ENCODE measurements at places on chromosomes 2 and 18.
A peak's percentile ranks its signal among the peaks of the same experiment; 100 is the strongest.

GRCh38 chr2:109230941-109231420 lies 102.0 kb downstream of the SH3RF3 start:
- peak; percentile 39 for DNase-seq

- peak; percentile 44 for DNase-seq
Measured at GRCh38 chr2:233386382-233387041, 32.2 kb downstream of the DGKD start.

DNA sequence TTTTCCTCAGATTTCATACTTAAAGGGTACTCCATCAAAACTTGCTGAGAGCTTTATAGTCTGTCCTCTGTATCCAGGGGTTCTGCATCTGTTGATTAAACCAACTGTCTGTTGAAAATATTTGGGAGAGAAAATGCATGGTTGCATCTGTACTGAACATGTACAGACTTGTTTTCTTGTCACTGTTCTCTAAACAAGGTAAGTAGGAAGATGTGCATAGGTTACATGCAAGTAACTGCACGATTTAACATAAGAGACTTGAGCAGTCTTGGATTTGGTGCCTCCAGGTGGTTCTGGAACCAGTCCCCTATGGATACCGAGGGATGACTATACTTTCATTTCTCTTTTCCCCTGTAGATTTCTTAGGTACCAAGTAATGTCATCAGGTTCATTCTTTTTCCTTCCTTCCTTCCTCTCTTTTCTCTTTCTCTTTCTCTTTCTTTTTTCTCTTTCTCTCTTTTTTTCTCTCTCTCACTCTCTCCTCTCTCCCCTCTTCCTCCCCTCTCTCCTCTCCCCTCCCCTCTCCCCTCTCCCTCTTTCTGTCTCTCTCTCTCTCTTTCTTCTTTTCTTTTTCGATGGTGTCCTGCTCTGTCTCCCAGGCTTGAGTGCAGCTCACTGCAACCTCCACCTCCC lies 23.2 kb downstream of the ADNP2 start:
- no peak for DNase-seq

DNA sequence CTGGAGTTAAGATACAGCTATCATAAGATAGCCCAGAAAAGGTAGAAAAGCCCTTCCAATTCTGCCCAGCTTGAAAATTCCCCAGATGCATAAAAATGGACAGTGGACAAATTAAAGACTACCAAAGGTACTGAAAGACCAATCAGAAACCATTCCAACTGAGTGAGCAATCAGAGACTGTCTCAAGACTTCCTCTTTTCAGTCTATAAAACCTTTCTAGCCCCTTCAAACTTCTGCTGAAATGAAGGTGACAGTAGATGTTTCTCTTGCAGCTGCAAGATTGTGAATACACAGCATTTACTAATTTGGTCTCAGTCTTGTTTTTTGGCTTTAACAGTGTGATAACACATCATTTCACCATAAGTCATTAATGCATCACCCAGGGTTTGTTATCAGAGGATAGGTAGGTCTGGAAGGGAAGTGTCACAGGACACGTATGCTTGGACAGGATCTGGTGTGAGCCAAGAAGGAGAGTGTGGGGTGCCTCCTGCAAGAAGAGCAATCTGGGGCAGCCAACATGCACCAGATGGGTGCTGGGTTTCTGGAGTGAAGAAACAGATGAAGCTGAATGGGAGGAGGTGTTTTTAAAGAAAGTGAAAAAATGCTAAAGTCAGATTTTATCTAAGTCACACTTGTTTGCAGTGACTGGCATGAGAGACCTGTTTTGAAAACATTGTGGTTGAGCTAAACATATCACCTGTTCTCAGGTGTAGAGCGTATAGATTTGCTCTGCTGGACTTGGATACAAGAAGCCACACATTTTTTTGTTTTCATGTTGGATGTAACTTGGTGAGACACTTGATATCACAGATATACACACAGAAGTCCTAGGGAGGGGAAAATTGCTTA lies 75.3 kb upstream of the DDX18 start:
- no peak for DNase-seq

DNA sequence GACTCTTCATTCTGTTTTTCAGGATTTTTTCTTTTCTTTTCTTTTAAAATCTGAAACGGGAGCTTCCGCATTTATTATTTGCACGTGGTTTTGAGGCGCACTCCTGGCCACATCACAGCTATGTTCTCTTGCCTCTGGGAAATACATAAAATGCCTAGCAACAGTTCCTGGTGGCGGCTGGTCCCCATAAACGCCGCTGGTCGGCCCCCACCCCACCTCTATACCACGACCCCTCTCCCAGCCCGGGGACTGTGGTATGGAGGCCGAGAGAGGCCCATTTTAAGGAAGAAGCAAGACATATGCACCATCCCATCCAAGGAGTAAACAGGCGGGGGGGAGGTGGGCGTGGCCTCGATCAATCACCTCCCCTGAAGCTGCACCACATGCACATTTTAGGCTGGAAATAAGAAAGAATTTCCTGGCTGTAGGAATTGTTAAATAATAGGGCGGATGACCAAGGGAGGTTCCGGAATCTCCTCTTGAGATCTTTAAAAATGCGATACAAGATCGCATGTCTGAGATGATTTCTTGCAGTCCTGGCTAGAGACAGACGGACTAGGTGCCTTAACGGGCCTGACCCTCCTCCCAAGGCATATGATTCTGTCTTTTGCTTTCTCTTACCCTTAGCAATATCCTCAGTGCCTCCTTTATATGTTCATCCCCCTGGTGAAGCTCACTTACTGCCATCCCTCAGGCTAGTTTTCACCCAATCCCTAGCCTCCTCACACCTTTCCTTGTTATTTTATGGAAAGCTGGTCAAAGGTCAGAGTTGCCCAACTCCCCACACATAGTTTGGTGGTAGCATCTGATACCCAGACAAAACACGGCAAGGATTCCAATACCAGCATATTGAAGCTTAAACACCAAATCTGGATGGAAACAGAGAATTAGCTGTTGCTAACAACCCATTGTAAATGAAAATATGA lies 82.4 kb downstream of the BCL2 start:
- no peak for DNase-seq

- no peak for DNase-seq
Measured at GRCh38 chr2:173232956-173233744, 121.5 kb upstream of the CDCA7 start.

DNA sequence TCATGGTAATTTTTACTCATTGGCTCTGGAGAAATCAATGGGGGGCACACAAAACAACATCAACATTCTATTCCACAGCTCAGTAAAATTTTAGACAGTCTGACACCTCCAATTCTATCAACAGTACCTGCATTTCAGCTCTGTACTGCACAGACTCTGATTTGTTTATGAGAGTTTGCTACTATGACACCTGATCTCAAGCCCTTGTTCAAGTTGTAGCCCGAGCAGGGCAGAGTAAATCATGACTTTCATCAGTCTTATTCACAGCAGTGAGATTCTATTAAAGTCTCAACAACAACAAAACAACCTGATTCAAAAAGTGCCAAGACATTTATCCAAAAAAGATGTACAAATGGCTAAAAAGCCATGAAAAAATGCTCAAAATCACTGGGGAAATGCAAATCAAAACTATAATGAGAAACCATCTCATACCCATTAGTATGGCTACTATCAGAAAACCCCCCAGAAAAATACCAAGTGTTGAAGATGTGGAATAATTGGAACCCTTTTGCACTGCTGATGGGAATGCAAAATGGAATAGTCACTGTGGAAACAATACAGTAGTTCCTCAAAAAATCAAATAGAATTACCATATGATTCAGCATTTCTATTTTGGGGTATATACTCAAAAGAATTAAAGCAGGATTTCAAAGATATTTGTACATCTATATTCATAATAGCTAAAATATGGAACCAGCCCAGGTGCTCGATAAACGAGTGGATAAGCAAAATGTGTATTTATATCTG lies 71.7 kb upstream of the RBMS1 start:
- no peak for DNase-seq

GRCh38 chr18:8787794-8788193 lies 82.4 kb downstream of the MTCL1 start:
- DNase-seq: no peak

DNA sequence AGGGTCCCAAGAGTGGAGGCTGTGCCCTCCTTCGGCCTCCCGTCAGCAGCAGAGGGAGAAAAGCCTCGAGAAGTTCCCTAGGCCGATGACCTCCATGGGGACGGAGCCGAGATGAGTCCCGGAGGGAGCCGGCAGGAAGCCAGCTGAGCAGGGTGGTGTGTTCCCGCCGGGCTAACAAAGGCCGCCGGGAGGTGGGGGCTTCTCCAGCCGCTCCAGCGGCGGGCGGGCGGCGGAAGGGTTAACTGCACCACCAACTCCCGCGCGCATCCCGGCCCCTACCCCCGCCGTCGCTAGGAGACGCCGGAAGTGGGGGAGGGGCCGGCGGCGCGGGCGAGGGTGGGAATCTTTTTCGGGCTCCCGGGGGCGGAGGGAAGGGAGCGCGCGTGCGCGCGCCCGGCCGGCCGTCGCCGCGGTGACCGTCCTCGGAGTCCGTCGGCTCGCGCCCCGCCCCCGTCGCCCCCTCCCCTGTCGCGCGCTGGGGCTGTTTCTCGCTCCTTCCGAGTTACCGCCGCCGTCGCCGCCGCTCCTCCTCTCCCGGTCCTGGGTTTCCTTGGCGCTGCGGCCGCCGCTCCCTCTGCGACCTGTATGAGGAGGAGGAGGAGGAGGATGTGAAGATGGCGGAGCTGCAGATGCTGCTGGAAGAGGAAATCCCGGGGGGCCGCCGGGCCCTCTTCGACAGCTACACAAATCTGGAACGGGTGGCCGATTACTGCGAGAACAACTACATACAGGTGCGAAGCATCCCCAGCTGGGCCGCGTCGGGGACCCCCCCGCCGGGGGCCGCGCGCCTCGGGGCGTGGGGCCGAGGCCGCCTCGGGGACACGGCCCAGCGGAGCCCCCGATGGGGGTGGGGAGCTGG lies at the start of gene ABI2:
Gene ABI2 (plus strand): TSS at position 494 of the 859 bp plus-strand sequence. CDS start 121 bp downstream, at position 615.
- peak; percentile 88 for DNase-seq

DNA sequence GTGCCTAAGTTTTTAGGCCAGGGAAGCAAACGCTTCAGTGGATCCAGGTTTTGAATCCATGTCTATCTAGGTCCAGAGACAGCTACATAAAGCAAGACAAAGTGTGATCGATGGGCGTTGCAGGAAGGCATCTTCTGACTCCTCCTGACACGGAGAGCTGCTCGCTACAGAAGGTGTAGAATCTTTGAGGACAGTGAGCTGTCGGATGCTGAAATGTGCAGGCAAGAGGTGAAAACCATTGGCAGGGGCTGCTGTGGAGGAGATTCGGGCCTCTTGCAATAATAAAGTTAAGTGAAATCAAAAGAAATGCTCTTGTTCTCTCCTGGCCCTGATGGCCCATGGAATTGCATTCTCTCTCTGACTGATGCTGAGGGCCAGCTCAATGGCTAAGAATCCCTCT lies 336.2 kb downstream of the CYRIA start:
- DNase-seq: no peak

GRCh38 chr2:105437708-105438103 lies 38.9 kb upstream of the FHL2 start:
- DNase-seq: peak; percentile 20

- no peak for DNase-seq
Measured at GRCh38 chr2:195146761-195147541, 510.1 kb upstream of the SLC39A10 start.

GRCh38 chr2:9144617-9145016 lies 62.0 kb upstream of the ASAP2 start:
- DNase-seq: no peak

DNA sequence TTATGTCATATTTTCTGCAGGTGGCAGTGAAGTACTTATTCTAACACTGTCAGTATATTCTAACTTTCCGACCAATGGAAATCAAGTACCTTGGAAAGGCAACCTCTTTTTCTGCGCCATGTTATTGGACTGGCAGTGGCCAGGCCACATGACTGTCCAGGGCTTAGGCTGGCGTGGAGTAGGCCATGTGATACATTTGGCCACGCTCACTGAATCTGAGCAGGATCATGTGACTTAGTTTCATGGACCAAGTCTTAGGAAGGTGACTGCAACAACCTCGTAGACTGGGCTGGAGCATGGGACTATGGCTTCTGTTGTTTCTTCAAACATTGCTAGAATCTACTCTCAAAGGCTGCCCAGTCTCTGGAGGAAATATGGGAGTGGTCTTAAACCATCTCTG lies 60.4 kb upstream of the HAAO start:
- no peak for DNase-seq

DNA sequence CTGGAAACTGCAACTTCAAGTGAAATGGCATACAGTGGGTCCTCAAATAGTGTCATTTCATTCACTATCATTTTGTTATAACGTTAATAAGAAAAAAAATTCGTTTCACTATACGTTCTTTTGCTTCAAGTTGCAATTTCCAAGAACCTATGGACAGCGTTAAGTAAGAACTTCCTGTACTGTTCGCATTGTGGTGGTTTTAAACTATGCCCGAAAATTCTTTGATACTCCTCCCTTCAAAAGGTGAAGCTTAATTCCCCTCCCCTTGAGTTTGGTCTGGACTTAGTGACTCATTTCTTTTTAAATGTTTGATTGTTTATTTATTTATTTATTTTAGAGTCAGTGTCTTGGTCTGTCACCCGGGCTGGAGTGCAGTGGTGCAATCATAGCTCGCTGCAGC lies 20.7 kb downstream of the GNLY start:
- no peak for DNase-seq
